ENCODE measurements at places on chromosomes 11 and 22.
A peak's percentile ranks its signal among the peaks of the same experiment; 100 is the strongest.

DNA sequence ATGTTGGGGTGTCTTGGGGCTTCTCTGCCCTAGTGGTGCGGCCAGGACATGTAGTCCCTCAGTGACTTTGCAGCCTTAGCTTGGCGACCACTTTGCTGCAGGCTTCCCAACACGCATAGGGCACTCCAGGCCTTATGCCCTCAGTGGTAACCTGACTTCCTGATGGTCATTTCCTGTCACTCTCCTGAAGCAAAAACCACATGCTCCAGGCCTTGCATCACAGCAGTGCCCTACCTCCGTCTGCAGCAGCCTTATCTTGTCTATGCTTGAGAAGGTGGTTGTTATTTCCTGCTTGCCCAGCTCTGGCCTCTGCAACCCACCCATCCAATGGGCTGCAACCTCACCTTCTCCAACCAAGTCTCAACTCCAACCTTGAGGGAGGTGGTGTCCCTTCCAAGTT is 33.4 kb upstream of the PISD start:
- no peak for DNase-seq

- DNase-seq, result no peak
These were observed 462.9 kb downstream of the TBC1D22A start for GRCh38 chr22:47225080-47225930.

GRCh38 chr11:23205156-23205871 is 345.0 kb upstream of the CCDC179 start:
- no peak for DNase-seq

DNA sequence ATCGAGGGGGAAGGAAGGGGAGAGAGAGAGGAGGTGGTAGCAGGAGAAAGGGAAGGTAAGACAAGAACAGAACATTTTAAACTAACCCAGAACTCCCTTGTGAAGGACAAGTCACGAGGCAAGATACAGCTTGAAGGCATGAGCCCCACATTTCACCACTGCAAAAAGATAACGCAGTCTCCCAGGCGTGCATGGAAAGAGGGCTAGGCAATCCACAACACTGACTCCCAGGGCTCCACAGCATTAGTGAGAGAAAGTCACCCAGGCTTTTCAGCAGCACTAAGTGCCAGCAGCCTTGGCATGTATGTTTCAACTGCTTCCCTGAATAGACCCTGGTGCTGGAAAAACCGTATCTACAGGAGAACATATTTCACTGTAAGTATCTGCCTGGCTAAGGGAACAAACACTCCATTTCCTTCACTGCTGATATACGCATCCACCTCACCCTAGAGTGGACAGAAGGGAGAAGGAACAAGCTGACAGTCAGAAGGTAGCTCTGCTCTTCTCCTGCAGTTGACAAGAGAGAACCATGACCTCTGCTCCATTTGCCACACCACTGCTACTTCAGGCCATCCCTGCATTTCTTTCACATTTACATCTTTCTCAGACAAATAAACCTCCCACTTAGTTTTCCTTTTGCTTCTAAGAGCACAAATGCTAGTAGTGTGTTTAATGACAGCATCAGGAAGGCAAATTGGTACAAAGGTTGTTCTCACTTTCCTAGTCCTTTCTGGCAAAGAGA is 87.9 kb downstream of the AMBRA1 start:
- DNase-seq, result no peak

DNA sequence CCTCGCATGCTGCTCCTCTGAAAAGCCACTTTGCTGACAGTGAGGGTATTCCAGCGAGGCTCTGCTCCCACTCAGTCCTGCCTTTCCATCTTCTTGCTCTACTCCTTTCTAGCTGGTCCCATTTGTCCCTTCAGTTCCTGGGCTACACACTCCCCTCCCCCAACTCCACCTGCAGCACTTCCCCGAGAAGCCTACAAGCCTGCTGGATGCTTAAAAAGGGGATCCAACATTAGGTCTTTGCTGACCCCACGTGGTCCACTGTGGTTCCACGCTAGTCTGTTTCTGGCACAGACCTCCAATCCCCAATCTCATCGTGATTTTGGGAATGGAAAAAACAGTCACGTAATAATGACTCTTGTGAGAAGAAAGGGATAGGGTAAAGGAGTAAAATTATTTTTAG is 121.6 kb upstream of the SNX19 start:
- DNase-seq, result no peak

- DNase-seq, result no peak
These were observed 133.6 kb downstream of the SHANK2 start for GRCh38 chr11:71118671-71119250.

DNA sequence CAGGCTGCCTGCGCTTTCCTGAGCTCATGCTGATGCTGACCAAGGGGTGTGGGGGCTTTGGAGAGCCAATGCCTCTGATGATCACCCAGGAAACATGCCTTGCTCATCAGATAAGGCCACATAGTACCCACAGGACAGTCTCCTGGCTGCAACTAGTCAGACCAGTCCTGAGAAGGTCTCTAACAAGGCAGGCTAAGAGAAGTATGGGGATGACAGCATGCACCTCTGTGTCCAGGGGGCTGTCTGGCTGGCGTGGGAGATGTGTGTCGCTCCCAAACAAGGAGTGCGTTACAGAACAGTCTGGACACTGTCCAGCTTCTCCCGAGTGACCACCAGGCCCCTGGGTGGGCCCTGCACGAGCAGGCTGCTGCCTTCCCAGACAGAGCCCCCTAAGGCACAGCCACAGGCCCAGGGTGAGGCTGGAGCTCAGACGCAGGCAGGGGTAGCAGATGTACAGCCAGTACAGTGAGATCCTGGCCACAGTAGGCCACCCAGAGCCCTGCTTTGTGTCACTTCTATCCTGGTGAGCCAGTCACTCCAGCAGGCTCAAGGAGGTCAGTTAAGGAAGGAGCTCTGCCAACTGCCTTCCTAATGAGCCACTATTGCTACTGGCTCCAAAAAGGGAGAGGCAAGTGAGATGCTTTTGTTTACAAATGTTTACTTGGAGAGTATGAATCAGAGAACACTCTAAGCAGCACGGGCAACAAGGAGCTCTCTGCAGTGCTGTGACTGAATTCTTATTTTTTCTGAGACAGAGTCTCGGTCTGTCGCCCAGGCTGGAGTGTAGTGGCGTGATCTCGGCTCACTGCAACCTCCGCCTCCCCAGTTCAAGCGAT is 66.0 kb upstream of the CLTCL1 start:
- no peak for DNase-seq

- no peak for DNase-seq
These were observed 37.0 kb downstream of the OSBP2 start for GRCh38 chr22:30731658-30732057.

- DNase-seq, result no peak
These were observed 1482.0 kb downstream of the BRD1 start for GRCh38 chr22:48345631-48346030.

DNA sequence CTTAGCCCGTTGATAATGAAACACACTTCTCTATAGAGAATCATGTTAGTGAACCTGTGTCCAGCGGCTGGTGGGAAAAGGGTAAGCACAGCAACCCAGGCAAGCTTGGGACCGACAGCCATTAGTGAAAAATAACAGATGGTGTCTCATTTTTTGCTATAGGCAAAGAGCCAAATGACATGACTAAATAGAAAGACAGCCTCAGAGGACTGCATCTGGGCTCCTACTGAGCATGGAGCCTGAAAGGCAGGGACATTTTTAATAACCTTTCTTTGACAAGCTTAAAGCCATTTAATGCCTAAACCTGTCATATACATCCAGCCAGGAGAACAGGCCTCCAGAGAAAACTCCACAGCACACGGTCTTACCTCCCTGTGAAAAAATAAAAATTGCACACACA is 67.0 kb downstream of the FANCF start:
- no peak for DNase-seq

DNA sequence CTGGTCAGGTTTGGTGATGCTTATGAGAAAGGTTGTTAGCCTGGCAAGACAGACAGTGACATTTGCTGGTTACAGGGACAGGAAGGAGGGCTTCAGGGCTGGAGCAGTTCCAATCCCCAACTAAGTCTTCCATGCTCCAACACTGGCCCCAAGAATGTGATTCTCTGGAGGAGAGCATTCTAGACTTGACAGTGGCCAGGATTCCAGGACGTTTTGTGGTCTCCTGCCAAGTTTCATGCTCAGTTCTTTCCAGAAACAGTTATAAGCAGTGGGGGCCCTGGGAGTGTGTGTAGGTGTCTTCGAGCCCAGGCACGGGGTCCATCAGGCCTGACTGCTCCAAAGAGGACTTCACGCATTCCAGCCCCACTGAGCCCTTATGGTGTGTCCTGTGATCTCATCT is 8.9 kb upstream of the GRK3 start:
- DNase-seq, result no peak

DNA sequence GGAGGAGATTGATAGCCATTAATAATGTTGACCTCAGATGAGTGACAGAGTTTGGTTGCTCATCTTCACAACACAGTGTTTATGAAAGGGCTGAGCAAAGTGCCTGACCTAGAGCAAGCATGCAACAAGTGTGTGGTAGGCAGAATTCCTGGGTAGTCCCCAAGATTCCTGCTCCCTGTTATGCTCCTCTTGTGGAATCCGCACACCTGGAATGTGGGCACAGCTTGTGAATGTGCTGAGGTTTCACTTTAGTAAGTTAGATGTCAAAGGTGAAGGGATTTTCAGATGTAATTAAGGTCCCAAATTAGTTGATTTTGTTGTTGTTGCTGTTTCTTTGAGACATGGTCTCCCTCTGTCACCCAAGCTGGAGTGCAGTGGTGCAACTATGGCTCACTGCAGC is 20.7 kb upstream of the SPON1 start:
- no peak for DNase-seq

DNA sequence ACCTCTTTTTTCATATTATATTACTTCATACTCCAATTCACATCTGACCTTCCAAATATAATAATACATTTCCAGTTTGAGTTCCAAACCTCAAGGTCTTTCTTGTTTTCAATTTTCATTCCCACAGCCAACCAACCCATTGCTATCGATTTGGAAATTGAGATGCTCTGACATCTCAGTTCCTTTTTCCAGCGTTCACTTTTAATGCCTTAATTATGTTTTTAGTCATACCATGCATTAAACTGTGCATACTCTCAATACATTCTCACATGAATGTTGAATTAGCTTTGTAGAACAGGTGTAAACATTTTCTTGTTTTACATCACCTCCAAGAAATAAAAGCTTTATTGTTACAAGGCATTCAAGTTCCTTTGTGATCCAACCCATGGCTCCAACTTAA is 294.2 kb upstream of the ANO3 start:
- no peak for DNase-seq

DNA sequence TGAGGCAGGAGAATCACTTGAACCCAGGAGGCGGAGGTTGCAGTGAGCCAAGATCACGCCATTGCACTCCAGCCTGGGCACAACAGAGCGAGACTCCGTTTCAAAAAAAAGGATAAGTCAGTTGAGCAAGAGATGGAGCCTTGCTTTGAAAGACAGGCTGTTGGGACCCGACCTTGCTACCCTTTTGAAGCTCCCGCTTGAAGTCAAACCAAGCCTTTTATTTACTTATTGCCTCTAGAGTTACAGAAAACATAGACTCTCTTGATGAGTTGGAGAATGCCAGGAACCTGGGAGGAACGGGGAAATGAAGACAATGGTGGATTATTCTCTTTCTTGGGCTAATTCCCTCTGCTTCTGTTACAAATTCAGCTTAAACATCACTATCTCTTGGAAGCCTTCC is 4.9 kb downstream of the SYN3 start:
- no peak for DNase-seq

GRCh38 chr11:35321532-35322317 is 97.6 kb downstream of the SLC1A2 start:
- DNase-seq, result no peak

- DNase-seq, result peak; percentile 11
These were observed at the start of gene HMOX1 for GRCh38 chr22:35380537-35381423. Gene HMOX1, plus strand, starts transcription at chr22:35381096. Its CDS starts 78 bp downstream, at chr22:35381174.

DNA sequence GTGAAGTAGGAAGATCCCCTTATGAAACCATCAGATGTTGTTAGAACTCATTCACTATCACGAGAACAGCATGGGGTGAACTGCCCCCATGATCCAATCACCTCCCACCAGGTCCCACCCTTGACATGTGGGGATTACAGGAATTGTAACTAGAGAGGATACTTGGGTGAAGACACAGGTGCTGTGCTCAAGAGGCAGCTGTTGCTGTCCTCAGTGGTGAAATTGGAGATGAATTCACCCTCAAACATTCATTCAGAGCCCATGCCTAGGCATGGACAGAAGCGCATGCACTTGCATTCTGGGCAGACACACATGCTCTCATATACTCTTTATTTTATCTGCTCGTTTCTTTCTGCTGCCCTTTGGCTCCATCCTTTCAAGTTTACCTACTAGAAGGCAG is 385.0 kb downstream of the INSC start:
- no peak for DNase-seq

DNA sequence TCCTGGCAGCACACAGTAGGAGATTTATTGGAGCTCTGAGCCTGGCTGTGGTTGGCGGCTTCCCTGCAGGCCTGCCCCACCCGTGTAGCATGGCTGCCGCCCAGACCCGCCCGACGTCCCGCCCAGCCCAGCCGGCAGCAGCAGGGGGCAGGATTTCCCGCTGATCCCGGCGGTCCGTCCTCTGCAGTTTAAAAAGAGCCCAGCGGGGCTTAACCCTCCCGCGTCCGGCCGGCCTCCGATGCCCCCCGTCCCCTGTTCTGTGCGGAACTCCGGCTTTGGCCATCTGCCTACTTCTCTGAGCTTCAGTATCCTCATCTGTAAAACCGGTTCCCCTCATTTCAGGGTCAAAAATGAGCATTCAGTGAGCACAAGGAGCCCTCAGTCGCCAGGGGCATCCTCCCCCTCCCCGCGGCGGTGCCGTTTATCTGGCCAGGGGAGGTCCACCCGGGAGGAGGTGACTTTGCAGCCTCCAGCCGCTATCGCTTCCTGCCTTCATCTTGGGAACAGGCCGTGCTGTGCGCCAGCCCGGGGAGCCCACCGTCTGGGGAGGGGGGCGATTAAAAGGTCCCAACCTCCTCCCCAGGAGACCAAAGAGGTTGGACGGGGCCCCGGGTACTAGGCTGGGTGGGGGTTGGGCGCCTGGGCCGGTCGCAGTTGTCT is at the start of gene GAS2L1:
GAS2L1 (plus strand) TSS at position 476 of the 660 bp plus-strand sequence. CDS start 1,456 bp downstream, outside the sequence.
- no peak for DNase-seq

DNA sequence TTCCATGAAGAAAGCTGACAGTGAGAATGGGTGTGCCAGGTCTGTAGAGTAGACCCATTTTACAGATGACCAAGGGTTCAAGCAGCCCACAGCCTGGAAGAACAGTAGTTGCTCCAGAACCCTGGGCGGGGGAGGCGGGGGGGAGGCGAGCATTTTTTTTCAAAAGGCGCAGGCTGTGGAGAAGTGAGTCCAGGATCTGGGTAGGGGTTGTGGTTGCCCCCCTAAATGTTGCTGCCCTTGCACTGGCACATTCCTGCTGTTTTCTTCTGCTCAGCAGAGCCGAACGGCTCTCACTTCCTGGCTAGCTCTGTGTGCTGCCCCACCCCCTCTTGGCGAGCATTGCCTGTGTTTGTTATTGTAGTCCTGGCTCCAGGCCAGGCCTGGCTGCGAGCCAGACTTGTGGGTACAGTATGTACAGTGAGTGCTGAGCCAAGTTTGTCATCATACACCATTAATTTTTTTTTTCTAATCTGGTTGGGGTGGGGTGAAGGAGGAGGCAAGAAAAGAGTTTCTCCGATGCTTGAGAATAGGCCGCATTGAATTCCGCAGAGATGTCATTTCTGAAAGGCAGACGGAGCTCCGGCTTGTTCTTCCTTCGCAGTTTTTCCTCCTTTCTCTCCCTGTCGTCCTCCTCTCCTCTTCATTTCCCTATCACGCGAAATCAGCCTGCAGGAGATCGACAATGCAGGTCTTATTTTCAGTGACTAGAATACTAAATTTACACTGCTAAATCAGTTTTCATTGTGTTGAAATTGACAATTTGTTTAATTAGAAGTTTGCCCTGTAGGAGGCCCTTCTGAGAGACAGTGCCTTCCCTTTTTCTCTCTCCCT is 100.5 kb downstream of the ZBTB16 start:
- DNase-seq, result peak; percentile 93
